ENCODE measurements at places on chromosomes 5 and 9.

- DNase-seq, result peak; percentile 75
- no peaks in the 10 kb centered on the region for H3K36me3 ChIP-seq
- no peak overlapping the region for H3K4me3 ChIP-seq
- peaks cover 2% of the 10 kb centered on the region for H3K27me3 ChIP-seq
Observed at GRCh38 chr5:73591102-73591695, 25.7 kb downstream of the UTP15 start.

DNA sequence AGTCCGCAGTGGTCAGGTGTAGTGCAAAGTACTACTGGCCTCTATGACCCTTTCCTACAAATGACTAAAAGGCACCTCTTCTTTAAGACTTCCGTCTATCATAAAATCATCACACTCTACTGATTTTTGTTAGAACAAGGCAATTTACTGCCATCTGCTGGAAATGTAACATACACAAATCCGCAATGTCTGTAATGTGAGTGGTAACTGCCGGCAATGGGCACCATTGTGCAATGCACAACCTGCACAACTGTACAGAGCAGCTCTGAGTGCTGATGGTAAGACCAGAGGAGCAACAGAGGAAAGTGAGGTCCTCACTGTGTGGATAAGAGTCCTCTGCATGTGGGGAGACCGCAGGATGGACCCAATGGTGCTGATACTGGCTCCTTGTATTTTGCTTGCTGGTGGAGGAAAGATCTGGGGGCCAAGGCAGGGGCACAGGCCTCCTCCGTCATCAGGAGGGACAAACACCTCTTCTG lies 103.7 kb downstream of the ATPSCKMT start:
- H3K4me3 ChIP-seq, result no peak overlapping the region
- no peaks in the 10 kb centered on the region for H3K27me3 ChIP-seq
- H3K4me1 ChIP-seq, result no peaks in the 10 kb centered on the region

DNA sequence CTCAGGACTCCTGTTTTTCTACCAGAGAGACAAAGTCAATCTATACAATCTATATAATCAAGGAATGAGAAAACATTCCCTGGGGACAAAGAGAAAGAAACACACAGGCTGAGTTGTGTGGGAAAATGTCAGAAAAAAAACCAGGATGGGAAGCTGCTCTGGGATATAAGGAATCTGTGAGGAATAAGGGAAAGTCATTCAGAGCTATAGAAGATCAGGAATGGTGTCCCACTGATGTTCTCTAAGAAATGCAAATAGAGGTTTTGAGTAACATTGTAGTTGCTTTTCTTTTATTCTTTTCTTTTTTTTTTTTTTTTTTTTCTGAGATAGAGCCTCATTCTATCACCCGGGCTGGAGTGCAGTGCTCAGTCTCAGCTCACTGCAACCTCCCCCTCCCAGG lies 605.9 kb upstream of the KLF4 start:
- H3K27ac ChIP-seq, result no peak overlapping the region
- no peaks in the 10 kb centered on the region for H3K27me3 ChIP-seq
- no peaks in the 10 kb centered on the region for H3K36me3 ChIP-seq

- DNase-seq, result no peak
- no peaks in the 10 kb centered on the region for H3K27me3 ChIP-seq
- H3K36me3 ChIP-seq, result peaks cover 37% of the 10 kb centered on the region
- peaks cover 44% of the 10 kb centered on the region for H3K4me1 ChIP-seq
- H3K27ac ChIP-seq, result peak overlapping the region; percentile 97
Observed at GRCh38 chr9:137206602-137207001, 1.1 kb downstream of the NDOR1 start.

- no peaks in the 10 kb centered on the region for H3K36me3 ChIP-seq
- H3K27ac ChIP-seq, result no peak overlapping the region
- no peaks in the 10 kb centered on the region for H3K4me1 ChIP-seq
- no peak for DNase-seq
Observed at GRCh38 chr9:99385215-99385614, 163.1 kb downstream of the SEC61B start.

DNA sequence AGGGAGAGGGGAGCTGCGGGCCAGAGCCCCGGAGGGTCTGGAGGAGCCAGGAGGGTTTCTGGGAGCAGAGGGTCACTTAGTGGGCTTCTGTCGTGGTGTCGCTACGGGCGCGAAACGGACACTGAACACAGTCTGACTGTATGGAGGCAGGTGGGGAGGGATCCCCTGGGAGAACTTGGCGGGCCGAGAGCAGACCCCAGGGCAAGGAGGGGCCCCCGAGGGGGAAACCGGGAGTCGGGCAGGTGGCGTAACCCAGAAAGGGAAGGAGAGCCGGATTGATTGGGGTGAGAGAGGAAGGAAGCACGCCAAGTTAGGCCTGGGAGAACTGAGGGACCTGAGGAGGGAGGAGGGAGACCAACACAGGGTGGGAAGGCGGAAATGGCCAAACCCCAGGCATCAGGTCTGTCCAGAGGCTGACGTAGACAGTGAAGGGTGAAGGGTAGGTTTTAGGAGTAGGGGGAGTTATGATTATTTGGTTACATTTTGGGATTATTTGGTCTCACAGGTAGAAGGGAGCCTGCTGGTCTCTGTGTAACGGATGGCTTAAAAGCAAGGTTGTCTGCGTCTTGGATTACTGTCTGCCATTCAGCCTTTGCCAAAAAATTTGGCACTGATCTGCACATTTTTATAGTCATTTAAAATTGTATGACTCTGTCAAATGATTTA lies 3.3 kb upstream of the MSMP start:
- H3K27me3 ChIP-seq, result no peaks in the 10 kb centered on the region
- H3K4me1 ChIP-seq, result peaks cover 35% of the 10 kb centered on the region
- DNase-seq, result peak; percentile 37
- H3K4me3 ChIP-seq, result peak overlapping the region; percentile 87

DNA sequence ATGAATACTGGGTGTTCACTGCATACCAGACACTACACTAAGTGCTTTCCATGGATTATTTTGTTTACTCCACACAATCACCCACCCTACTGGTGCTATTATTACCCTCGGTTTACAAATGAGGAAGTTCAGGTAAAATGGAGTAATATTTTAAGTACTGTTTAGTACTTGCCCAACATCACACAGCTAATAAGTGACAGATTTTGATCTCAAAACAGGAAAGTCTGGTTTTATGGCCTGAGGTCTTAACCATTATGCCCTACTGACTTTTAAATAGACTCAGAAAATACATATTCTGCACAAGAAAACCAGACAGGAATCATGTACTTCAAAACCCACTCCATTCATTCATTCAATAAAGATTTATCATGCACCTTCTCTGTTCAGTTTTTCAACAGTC lies 431.0 kb upstream of the TLE4 start:
- DNase-seq, result no peak
- no peaks in the 10 kb centered on the region for H3K27me3 ChIP-seq
- no peaks in the 10 kb centered on the region for H3K36me3 ChIP-seq
- no peak overlapping the region for H3K4me3 ChIP-seq
- H3K27ac ChIP-seq, result no peak overlapping the region

DNA sequence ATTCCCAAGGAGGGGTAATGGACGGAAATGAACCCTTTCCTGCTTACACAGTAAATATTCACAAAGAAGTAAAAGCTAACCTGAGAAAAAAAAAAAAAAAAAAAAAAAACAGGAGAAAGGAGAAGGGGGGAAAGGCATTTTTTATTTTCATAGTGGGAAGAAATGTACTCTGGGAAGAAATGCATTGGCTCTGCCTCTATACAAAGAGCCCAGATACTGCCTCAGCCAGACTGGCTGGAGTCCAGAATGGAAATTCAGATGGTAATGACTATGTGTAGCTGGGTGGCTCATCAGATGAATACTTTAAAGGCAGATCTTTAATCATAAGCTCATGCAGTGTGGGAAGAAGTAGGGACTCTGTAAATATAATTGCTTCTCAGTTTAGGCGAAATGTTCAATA lies 124.9 kb upstream of the ZNF608 start:
- no peak for DNase-seq
- H3K36me3 ChIP-seq, result no peaks in the 10 kb centered on the region
- peaks cover 15% of the 10 kb centered on the region for H3K4me1 ChIP-seq
- H3K27me3 ChIP-seq, result peaks cover 6% of the 10 kb centered on the region
- H3K27ac ChIP-seq, result no peak overlapping the region

GRCh38 chr9:11749396-11749795 lies 943.8 kb upstream of the TYRP1 start:
- no peaks in the 10 kb centered on the region for H3K4me1 ChIP-seq
- H3K27ac ChIP-seq, result no peak overlapping the region
- H3K36me3 ChIP-seq, result no peaks in the 10 kb centered on the region

DNA sequence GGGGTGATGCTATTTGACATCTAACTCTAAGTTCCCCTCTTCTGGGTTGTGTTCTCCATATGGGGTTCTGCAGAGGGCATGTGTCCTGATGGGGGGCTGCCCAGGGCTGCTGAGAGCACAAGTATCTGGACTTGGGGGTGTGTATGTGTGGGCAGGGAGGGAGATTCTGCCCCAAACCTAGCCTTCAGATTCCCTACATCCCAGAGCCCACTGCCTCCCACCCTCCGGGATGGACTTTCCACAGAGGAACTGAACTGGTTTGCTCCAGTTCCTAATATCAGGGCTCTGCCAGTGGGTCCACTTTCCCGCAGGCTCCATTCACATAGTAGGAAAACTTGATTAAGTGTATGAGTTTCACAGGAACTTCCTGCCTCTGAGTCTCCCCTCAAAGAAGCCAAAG lies 16.4 kb upstream of the TIFAB start:
- peaks cover 5% of the 10 kb centered on the region for H3K4me1 ChIP-seq
- H3K27ac ChIP-seq, result no peak overlapping the region
- H3K36me3 ChIP-seq, result no peaks in the 10 kb centered on the region

DNA sequence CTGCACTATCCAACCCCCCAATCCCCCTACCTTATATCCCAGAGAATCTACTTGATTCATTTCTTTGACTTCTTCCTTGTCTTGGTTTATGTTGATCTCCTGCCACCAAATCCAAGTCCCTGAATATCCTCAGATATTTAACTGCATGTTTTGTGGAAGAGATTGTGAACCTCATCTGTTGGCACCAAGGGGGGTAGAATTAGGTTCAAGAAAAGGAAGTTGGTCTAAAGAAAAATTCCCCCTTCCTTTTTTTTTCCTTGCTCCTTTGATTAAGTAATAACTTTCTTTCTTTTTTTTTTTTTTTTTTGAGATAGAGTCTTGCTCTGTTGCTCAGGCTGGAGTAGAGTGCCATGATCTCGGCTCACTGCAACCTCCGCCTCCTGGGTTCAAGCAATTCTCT lies 526 bp upstream of the CD14 start:
- peaks cover 22% of the 10 kb centered on the region for H3K27me3 ChIP-seq
- DNase-seq, result no peak
- H3K4me1 ChIP-seq, result peaks cover 37% of the 10 kb centered on the region
- H3K27ac ChIP-seq, result no peak overlapping the region
- H3K4me3 ChIP-seq, result peak overlapping the region; percentile 75
- H3K36me3 ChIP-seq, result no peaks in the 10 kb centered on the region

GRCh38 chr5:171629628-171630349 lies 155.8 kb upstream of the SMIM23 start:
- no peak overlapping the region for H3K27ac ChIP-seq
- DNase-seq, result no peak
- H3K4me3 ChIP-seq, result no peak overlapping the region
- no peaks in the 10 kb centered on the region for H3K4me1 ChIP-seq
- peaks cover 26% of the 10 kb centered on the region for H3K27me3 ChIP-seq
- H3K36me3 ChIP-seq, result no peaks in the 10 kb centered on the region

- H3K27me3 ChIP-seq, result no peaks in the 10 kb centered on the region
- peaks cover 11% of the 10 kb centered on the region for H3K4me1 ChIP-seq
- no peaks in the 10 kb centered on the region for H3K36me3 ChIP-seq
- H3K27ac ChIP-seq, result peak overlapping the region; percentile 69
Observed at GRCh38 chr9:127698985-127699670, 7.7 kb upstream of the CFAP157 start.

DNA sequence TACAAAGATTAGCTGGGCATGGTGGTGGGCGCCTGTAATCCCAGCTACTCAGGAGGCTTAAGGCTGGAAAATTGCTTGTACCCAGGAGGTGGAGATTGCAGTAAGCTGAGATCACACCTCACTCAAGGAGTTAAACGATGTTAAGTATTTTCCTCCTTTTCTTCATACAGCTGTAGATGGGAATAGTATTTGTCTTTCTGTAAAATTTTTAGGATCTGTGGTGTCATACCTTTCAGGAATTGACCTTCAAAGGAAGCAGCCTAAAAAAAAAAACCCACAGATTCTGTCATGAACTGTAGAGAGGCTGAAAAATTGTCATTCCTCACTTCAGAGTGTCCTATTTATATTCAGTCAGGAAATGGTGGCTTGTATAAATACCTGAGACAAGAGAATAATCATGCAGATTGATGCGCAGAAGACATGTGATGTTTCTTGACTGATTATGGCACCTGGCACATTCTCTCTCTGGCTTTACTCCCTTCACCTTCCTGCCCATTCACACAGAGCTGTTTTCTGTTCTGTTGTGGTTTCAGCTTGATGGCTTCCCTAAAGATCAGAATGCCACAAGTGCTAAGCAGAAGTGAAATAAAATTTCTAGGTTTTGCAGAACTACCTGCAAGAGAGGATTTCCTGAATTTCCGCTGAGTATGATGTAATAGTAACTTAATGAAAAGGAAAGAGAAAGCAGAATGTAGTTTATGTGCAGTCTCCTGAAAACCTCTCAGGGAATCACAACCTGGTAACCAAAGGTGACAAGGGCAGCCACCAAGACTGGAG lies 3.8 kb downstream of the IFNA1 start:
- H3K36me3 ChIP-seq, result peaks cover 3% of the 10 kb centered on the region
- peaks cover 7% of the 10 kb centered on the region for H3K27me3 ChIP-seq
- DNase-seq, result peak; percentile 37
- H3K27ac ChIP-seq, result peak overlapping the region; percentile 54
- peak overlapping the region; percentile 35 for H3K4me3 ChIP-seq
- peaks cover 18% of the 10 kb centered on the region for H3K4me1 ChIP-seq

GRCh38 chr9:122164286-122164685 lies 4.6 kb downstream of the MORN5 start:
- DNase-seq, result no peak
- H3K36me3 ChIP-seq, result peaks cover 2% of the 10 kb centered on the region
- peaks cover 27% of the 10 kb centered on the region for H3K27me3 ChIP-seq
- H3K4me3 ChIP-seq, result no peak overlapping the region
- peaks cover 10% of the 10 kb centered on the region for H3K4me1 ChIP-seq
- H3K27ac ChIP-seq, result no peak overlapping the region

GRCh38 chr9:3980212-3980611 lies 319.7 kb downstream of the GLIS3 start:
- no peak overlapping the region for H3K27ac ChIP-seq
- no peaks in the 10 kb centered on the region for H3K4me1 ChIP-seq
- peaks cover 5% of the 10 kb centered on the region for H3K27me3 ChIP-seq
